Kidney (tissue), 22 donors: ENCODE measurements at places on chromosomes 3 and 15. TPM values are rescaled to one million over a fixed set of nuclear protein-coding genes. Genes with fewer than 3 reads are reported as not detected.
A peak's percentile ranks its signal among the peaks of the same experiment; 100 is the strongest.

Gene SERPINI2
- not detected for total RNA-seq

- DNase-seq, result peak; percentile 62
- H3K4me3 ChIP-seq, result peak overlapping the region; percentile 84
- no peaks in the 10 kb centered on the region for H3K27me3 ChIP-seq
- no peaks in the 10 kb centered on the region for H3K36me3 ChIP-seq
- H3K27ac ChIP-seq, result no peak overlapping the region
Observed at GRCh38 chr15:98599909-98600691, 48.2 kb upstream of the IGF1R start.

Gene NCKIPSD
- 31.2 TPM for total RNA-seq

- H3K4me1 ChIP-seq, result no peaks in the 10 kb centered on the region
- H3K27me3 ChIP-seq, result no peaks in the 10 kb centered on the region
- DNase-seq, result no peak
- H3K27ac ChIP-seq, result no peak overlapping the region
- H3K4me3 ChIP-seq, result no peak overlapping the region
- no peaks in the 10 kb centered on the region for H3K36me3 ChIP-seq
Observed at GRCh38 chr3:195596765-195597171, 13.0 kb upstream of the APOD start.

GRCh38 chr3:189995129-189995528 lies 125.6 kb downstream of the P3H2 start:
- no peak for DNase-seq
- H3K36me3 ChIP-seq, result no peaks in the 10 kb centered on the region
- H3K27ac ChIP-seq, result no peak overlapping the region
- no peaks in the 10 kb centered on the region for H3K4me1 ChIP-seq

DNA sequence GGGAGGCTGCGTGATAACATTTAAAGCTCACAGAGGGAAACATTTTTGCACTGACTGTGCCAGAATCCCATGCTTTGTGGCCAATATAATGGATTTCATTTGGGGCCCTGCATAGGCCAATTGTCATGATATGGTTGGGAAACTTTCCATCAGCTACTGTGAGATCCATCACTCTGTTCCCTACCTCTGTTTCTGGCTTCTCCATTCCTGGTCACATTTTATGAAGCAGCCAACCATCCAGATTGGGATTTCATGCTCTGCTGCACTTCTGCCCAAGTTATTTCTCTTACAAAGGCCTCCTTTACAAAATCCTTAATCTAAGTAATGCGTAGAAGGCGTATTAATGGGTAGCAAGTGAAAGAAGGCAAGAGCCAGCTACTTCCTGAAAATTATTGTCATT lies 221.1 kb downstream of the LRTM1 start:
- no peak for DNase-seq
- H3K36me3 ChIP-seq, result no peaks in the 10 kb centered on the region

- no peak overlapping the region for H3K4me3 ChIP-seq
- no peaks in the 10 kb centered on the region for H3K27me3 ChIP-seq
- no peaks in the 10 kb centered on the region for H3K36me3 ChIP-seq
- no peak for DNase-seq
- no peak overlapping the region for H3K27ac ChIP-seq
Observed at GRCh38 chr15:28944286-28944685, 58.5 kb downstream of the APBA2 start.

Gene PARP6
- total RNA-seq, result 69.7 TPM

- no peak for DNase-seq
- H3K36me3 ChIP-seq, result no peaks in the 10 kb centered on the region
- no peak overlapping the region for H3K27ac ChIP-seq
- H3K27me3 ChIP-seq, result no peaks in the 10 kb centered on the region
- no peak overlapping the region for H3K4me3 ChIP-seq
Observed at GRCh38 chr3:87706176-87706575, 352.6 kb downstream of the CGGBP1 start.

GRCh38 chr3:138297059-138297607 lies 32.5 kb downstream of the NME9 start:
- no peaks in the 10 kb centered on the region for H3K27me3 ChIP-seq
- H3K36me3 ChIP-seq, result peaks cover 8% of the 10 kb centered on the region
- no peaks in the 10 kb centered on the region for H3K4me1 ChIP-seq

GRCh38 chr3:15924914-15925313 lies 127.1 kb upstream of the ANKRD28 start:
- H3K27ac ChIP-seq, result no peak overlapping the region
- no peak for DNase-seq
- H3K4me3 ChIP-seq, result no peak overlapping the region
- H3K4me1 ChIP-seq, result no peaks in the 10 kb centered on the region
- H3K27me3 ChIP-seq, result no peaks in the 10 kb centered on the region

Gene FBXL22
- 4.7 TPM for total RNA-seq

Gene GPR15
- not detected for total RNA-seq

Gene FXR1
- 96.8 TPM for total RNA-seq

Gene SAMD7
- total RNA-seq, result not detected

- DNase-seq, result no peak
- no peak overlapping the region for H3K27ac ChIP-seq
- H3K4me1 ChIP-seq, result peaks cover 4% of the 10 kb centered on the region
- H3K4me3 ChIP-seq, result no peak overlapping the region
- H3K36me3 ChIP-seq, result no peaks in the 10 kb centered on the region
Observed at GRCh38 chr3:126526668-126527005, 2.7 kb downstream of the CHST13 start.

- H3K27me3 ChIP-seq, result no peaks in the 10 kb centered on the region
- H3K27ac ChIP-seq, result no peak overlapping the region
- H3K4me1 ChIP-seq, result no peaks in the 10 kb centered on the region
- H3K4me3 ChIP-seq, result no peak overlapping the region
- no peak for DNase-seq
Observed at GRCh38 chr3:52030714-52031310, 25.6 kb downstream of the DUSP7 start.

Gene EIF4E3
- 37.1 TPM for total RNA-seq

Gene CCR8
- total RNA-seq, result 0.19 TPM
